ENCODE measurements at places on chromosomes 6 and 20.

DNA sequence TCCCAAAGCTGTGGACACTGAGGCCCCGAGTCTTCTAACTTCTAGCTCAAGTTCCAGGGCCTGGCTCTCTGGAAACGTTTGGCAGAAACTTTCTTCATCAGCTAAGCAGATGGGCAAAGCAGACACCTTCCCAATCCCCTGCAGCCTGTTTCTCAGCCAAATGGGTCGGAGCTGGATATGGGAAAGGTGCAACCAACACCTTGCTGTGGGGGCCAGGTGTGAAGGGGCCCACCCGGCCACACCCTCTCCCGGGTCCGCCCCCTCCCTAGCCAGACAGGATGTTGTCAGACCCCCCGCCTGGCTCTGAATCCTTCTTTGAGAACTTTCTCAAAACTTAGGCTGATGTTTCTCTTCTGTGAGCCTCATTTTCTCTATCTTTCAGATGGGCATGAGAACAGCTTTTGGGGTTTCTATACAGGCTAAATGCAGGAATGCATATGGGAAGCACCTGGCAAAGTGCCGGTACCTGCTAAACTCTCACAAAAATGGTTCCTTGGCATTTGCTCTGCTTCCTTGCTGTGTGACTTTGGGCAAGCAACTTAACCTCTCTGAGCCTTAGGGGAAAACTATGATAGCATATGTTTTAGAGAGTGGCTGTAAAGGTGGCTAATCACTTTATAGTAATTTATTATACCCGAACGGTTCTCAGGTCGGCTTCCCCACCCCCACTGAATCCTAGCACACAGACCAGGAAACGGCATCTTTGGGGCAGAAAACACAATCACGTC lies 1.8 kb downstream of the SNAI1 start:
- no peak overlapping the region for H3K4me3 ChIP-seq
- DNase-seq, result no peak
- H3K27ac ChIP-seq, result no peak overlapping the region
- peaks cover 13% of the 10 kb centered on the region for H3K4me1 ChIP-seq

GRCh38 chr6:111541026-111541681 lies 58.1 kb upstream of the REV3L start:
- H3K4me3 ChIP-seq, result no peak overlapping the region
- H3K27ac ChIP-seq, result no peak overlapping the region
- no peaks in the 10 kb centered on the region for H3K36me3 ChIP-seq
- H3K27me3 ChIP-seq, result no peaks in the 10 kb centered on the region

DNA sequence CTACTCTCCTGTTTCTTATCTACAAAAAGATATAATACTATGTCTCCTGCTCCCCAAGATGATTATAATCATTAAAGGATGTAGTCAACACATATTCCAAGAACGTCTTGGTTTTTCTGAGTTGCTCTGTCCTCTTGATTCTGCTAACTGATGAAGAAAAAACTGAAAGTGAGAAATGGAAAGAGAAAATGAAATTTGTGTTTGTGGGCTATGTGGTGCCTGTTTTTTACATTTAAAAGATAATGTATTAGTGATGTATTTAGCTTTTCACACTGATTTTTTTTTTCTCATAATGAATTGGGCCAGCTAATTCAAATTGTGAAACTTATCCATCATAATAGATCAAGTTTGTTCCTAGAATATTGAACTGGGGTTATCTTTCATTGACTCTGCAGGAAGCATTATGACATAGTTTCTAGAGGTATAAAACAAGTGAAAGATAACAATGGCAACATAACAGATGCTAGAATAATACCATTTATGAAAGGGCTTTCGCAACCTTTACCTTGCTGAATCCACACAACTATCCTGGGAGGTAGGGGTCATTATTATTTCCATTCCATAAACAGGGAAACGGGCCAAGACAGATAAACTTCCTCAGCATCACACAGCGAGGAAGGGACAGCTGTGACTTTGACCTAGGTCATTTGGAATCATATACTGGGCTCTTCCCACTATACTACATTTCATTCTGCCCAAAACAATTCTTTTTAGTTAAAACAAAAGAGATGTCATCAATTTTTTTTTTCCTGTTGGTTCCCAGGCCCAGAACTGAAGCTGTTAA lies 336.7 kb downstream of the GJA1 start:
- peaks cover 29% of the 10 kb centered on the region for H3K4me1 ChIP-seq
- DNase-seq, result no peak
- H3K27me3 ChIP-seq, result peaks cover 1% of the 10 kb centered on the region
- peak overlapping the region; percentile 80 for H3K27ac ChIP-seq

DNA sequence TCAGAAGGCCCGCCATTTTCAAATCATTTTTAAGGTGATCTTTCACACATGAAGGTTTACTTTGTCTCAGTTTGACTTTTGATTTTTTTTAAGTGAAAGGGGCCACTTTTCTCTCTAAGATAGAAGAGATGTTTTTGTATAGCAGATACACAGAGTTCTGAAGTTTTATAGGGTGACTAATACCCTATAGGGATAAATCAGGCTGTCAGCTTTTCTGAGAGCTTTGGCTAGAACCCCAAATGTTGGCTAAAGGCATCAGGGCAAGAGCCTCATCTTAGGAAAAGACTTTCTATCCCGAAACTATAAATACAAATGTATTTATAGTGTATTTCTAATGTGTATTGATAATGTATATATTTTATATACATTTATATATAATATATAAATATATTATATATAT lies 181.4 kb downstream of the TBX18 start:
- H3K36me3 ChIP-seq, result no peaks in the 10 kb centered on the region
- H3K27ac ChIP-seq, result no peak overlapping the region
- no peak overlapping the region for H3K4me3 ChIP-seq
- no peaks in the 10 kb centered on the region for H3K27me3 ChIP-seq
- DNase-seq, result no peak

- peaks cover 39% of the 10 kb centered on the region for H3K36me3 ChIP-seq
- H3K27me3 ChIP-seq, result no peaks in the 10 kb centered on the region
- peaks cover 42% of the 10 kb centered on the region for H3K4me1 ChIP-seq
Observed at GRCh38 chr6:111486921-111487320, 3.9 kb upstream of the REV3L start.

DNA sequence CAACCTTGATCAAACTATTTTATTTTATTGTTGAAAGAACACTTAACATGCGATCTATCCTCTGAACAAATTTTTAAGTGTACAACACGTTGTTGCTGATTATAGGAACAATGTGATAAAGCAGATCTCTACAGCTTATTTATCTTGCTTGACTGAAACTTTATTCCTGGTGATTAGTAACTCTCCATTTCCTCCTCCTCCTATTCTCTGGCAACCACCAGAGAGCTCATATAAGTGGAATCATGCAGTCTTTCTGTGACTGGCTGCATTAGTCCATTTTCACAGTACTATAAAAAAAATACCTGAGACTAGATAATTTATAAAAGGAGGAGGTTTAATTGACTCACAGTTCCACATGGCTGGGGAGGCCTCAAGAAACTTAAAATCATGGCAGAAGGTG lies 218.1 kb downstream of the LRFN2 start:
- H3K27me3 ChIP-seq, result peaks cover 3% of the 10 kb centered on the region
- DNase-seq, result no peak
- H3K4me3 ChIP-seq, result no peak overlapping the region
- no peak overlapping the region for H3K27ac ChIP-seq
- peaks cover 39% of the 10 kb centered on the region for H3K4me1 ChIP-seq

GRCh38 chr6:64685401-64685800 lies 1021.6 kb downstream of the EYS start:
- no peak overlapping the region for H3K4me3 ChIP-seq
- no peaks in the 10 kb centered on the region for H3K27me3 ChIP-seq
- no peak overlapping the region for H3K27ac ChIP-seq
- no peaks in the 10 kb centered on the region for H3K4me1 ChIP-seq
- no peak for DNase-seq
- no peaks in the 10 kb centered on the region for H3K36me3 ChIP-seq

GRCh38 chr6:103617642-103618041 lies 1242.1 kb downstream of the HACE1 start:
- no peak overlapping the region for H3K4me3 ChIP-seq
- H3K36me3 ChIP-seq, result no peaks in the 10 kb centered on the region
- no peaks in the 10 kb centered on the region for H3K27me3 ChIP-seq

DNA sequence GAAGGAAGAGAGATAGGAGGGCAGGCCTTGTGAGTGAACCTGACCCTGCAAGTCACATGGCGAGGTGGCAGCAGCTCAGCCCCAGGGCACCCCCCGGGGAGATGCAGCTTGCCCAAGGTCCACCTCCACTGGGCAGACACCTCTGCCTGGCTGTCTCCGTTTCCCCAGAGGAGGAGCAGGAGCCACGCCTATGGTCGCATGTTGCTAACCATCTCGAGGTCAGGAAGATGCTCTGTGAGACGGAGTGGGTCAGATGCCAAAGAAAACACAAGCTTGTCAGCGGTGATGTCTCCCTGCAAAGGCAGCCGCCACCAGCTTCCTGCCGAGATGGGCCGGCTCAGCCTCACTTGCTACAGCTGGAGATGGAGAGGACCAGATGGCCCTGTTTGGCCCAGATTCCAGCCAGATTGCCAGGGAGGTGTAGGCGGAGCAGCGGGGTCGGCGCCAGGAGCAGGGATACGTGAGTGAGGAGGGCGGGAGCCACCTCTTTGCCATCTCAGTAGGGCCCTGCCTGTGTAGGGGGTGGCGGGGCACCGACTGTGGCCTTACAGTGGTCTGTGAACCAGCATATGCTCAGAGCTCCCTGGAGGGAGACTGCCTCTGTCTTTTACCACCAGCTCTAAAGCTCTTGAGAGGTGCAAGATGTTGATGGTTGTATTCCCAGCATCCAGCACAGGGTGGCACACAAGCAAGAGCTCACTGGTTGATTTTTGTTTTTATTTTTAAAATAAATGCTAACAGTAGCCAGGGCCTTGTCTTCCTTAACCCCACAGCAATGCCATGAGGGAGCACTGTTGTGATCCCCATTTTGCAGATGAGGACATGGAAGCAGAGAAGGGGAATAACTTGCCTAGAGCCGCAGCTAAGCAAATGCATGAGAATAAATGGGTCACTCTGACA lies 42.9 kb upstream of the FAM83D start:
- H3K4me3 ChIP-seq, result no peak overlapping the region
- peaks cover 52% of the 10 kb centered on the region for H3K36me3 ChIP-seq
- H3K4me1 ChIP-seq, result peaks cover 38% of the 10 kb centered on the region
- H3K27me3 ChIP-seq, result no peaks in the 10 kb centered on the region
- H3K27ac ChIP-seq, result peak overlapping the region; percentile 65
- no peak for DNase-seq

- H3K27ac ChIP-seq, result no peak overlapping the region
- H3K4me1 ChIP-seq, result no peaks in the 10 kb centered on the region
- no peaks in the 10 kb centered on the region for H3K36me3 ChIP-seq
- no peaks in the 10 kb centered on the region for H3K27me3 ChIP-seq
- no peak overlapping the region for H3K4me3 ChIP-seq
Observed at GRCh38 chr20:22977047-22977785, 57.9 kb upstream of the SSTR4 start.

- H3K4me1 ChIP-seq, result peaks cover 54% of the 10 kb centered on the region
- DNase-seq, result no peak
- H3K27ac ChIP-seq, result no peak overlapping the region
- peaks cover 59% of the 10 kb centered on the region for H3K36me3 ChIP-seq
Observed at GRCh38 chr6:24906314-24906713, 29.4 kb downstream of the RIPOR2 start.

DNA sequence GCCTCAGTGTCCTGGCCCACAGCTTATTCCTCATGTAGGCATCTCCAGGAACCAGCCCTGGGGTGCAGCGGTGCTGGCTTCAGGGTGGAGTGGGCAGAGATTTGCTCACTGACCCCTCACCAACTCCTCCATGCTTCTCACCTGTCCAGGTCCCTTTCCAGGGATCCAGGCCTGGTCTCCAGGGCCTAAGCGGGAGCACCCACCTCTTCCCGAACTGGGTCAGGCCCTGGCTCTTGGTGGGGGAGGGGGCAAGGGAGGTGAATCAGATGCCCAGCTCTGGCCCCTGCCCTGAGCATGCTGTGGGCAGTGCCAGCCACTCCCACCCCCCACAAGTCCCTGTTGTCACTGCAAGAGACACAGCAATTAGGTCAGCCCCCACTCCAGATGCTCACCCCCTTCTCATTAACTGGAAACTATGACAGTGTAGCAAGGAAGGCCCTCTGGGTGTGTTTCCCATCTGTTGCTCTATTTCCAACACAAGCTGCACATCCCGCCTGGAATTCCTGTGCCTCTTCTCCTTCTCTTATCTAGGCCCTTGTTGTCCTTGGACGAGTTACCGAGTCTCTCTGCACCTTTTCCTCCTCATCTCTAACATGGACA lies 37.0 kb downstream of the MDFI start:
- peaks cover 13% of the 10 kb centered on the region for H3K27me3 ChIP-seq
- no peak overlapping the region for H3K4me3 ChIP-seq
- H3K36me3 ChIP-seq, result no peaks in the 10 kb centered on the region
- H3K27ac ChIP-seq, result no peak overlapping the region
- H3K4me1 ChIP-seq, result no peaks in the 10 kb centered on the region
- DNase-seq, result no peak

DNA sequence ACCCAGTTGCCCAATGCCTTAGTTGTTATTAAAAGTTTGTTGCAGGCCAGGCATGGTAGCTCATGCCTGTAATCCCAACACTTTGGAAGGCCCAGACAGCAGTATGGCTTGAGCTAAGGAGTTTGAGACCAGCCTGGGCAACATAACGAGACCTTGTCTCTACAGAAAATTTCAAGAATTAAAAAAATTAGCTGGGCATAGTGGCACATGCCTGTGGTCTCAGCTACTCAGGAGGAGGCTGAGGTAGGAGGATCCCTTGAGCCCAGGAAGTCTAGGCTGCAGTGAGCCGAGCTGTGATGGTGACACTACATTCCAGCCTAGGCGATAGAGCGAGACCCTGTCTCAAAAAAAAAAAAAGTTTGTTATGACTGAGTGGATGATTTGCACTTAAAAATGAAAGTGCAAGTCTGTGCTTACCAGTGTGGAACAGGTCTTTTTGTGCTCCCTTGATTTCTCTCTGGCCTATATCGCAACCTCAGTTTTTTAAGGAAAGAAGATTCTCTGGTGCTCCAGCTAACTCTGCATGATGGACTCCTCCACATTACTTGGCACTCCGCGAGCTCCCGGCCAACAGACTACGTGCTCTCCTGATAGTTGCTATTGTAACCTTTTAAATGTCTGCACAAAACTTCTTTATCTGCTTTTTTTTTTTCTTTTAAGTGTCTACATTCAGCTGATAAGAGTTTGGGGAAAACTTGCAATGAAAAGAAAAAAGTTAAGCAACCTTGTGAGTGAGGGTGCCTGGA lies 22.1 kb downstream of the ZKSCAN3 start:
- no peaks in the 10 kb centered on the region for H3K27me3 ChIP-seq
- no peak for DNase-seq
- H3K36me3 ChIP-seq, result peaks cover 7% of the 10 kb centered on the region
- H3K4me3 ChIP-seq, result no peak overlapping the region
- no peaks in the 10 kb centered on the region for H3K4me1 ChIP-seq

DNA sequence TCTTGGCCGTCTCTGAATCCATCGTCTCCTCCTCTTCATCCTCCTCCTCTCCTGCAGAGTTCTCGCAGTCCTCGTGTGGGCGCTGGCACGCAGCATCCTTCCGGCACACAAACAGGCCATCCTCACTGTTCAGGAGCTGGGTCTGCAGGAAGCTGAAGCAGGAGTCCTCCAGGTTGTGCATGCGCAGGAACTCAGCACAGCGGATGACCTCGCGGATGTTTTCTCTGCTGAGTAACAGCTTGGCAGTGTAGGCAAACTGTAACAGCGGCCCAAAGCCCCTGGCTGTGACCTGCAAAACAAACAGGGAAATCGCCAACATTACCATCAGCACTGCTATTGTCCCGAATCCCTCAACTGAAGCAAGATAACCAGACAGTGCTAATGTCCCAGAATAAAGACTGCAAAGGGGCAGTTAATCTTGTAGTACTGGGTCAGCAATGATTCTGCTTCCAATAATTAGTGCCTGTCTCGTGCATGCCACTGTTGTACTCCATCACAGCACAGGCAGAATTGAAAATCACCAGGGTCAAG lies 57.4 kb downstream of the GJA10 start:
- DNase-seq, result no peak
- H3K27ac ChIP-seq, result peak overlapping the region; percentile 76
- peaks cover 69% of the 10 kb centered on the region for H3K4me1 ChIP-seq
- no peaks in the 10 kb centered on the region for H3K27me3 ChIP-seq
- H3K36me3 ChIP-seq, result peaks cover 81% of the 10 kb centered on the region
- peak overlapping the region; percentile 49 for H3K4me3 ChIP-seq
